Foreskin keratinocyte (primary cell): ENCODE measurements at places on chromosomes 1 and 21. TPM values are rescaled to one million over a fixed set of nuclear protein-coding genes. Genes with fewer than 3 reads are reported as not detected.

ZBTB37 gene
- total RNA-seq, result 2.8 and 3.4 TPM in 2 replicates

KCNN3 gene
- total RNA-seq, result under 0.01 TPM in 1 of 2 replicates, not detected in the other

TENT5C gene
- 0.07 and 0.11 TPM in 2 replicates for total RNA-seq

TDRD5 gene
- total RNA-seq, result not detected in 2 replicates

ANXA9 gene
- total RNA-seq, result 0.71 and 0.95 TPM in 2 replicates

ETV3L gene
- total RNA-seq, result not detected in 2 replicates

ZNF648 gene
- total RNA-seq, result not detected in 2 replicates

PODN gene
- not detected in 2 replicates for total RNA-seq

PADI2 gene
- 0.56 and 0.95 TPM in 2 replicates for total RNA-seq

HPCAL4 gene
- total RNA-seq, result not detected in 2 replicates

LMX1A gene
- total RNA-seq, result not detected in 2 replicates

RBM11 gene
- total RNA-seq, result 0.17 and 0.25 TPM in 2 replicates

CHIA gene
- total RNA-seq, result not detected in 2 replicates

DBT gene
- 9.6 and 10.5 TPM in 2 replicates for total RNA-seq

VHLL gene
- total RNA-seq, result not detected in 2 replicates

FCRL6 gene
- total RNA-seq, result not detected in 2 replicates

PLA2G2F gene
- total RNA-seq, result 0.04 and 0.07 TPM in 2 replicates

ACTL8 gene
- total RNA-seq, result not detected in 2 replicates

LCE6A gene
- 0.18 TPM in 1 of 2 replicates, not detected in the other for total RNA-seq

KCNQ4 gene
- total RNA-seq, result not detected in 2 replicates

TMPRSS15 gene
- total RNA-seq, result not detected in 2 replicates

OR2L8 gene
- not detected in 2 replicates for total RNA-seq

TRAF3IP3 gene
- not detected in 2 replicates for total RNA-seq

- DNase-seq, result peak; percentile 92
These were observed 1770.9 kb downstream of the BRINP3 start for GRCh38 chr1:188706742-188707141.

DNA sequence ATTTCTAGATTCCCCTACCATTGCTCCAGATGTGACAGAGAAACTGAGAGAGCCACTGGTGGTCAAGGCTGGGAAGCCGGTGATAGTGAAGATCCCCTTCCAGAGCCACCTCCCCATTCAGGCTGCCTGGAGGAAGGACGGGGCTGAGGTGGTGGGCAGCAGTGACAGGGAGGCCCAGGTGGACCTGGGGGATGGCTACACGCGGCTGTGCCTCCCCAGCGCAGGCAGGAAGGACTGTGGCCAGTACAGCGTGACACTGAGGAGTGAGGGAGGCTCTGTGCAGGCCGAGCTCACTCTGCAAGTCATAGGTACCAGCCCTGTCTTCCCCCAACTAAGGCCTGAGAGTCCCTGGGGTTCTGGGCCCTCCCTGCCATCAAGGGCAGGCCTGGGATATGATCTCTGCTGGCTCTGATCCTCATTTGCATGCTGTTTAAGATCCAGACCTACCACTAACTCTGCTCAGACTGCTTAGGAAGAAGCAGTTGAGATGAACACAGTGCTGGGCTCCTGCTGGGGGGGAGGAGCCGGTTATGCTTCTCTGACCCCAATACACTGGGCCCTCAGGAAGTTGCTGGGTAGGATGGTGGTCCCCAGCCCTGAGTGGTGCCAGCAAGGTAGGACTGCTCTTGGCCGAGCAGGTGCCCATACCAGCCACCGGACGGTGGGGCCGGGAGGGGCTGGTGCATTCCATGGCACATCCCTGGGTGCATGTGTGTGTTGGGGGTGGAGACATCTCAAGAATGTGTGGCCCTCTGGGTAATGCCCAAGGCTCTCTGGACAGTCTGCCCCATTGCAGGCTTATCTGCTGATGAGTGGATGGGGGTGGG, 25.1 kb downstream of the IGFN1 start:
- DNase-seq, result no peak

- peak; percentile 66 for DNase-seq
These were observed at the start of gene ZBTB8A for GRCh38 chr1:32538887-32539583. Gene ZBTB8A, plus strand, starts transcription at chr1:32539427. Its CDS starts 53,505 bp downstream, at chr1:32592932.

DNA sequence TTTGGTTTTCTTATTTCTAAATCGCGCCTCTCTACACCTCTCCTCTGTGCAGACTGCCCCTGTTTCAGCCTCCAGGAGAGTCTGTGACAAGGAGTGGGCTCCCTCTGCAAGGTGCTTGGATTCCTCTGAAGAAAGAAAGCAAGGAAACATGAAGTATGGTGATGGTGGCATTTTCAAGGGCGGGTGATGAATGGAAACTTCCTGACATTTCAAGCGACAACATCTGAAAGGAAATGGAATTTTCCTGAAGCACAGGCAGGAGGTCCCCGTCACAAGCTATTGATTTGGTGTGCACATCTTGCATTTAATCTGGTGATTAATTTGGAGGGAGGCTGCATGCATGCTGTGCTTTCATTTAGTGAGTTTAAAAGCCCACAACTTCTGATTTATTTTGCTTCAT, 164.6 kb upstream of the FGGY start:
- DNase-seq, result no peak

GRCh38 chr1:94084085-94084484, 36.9 kb downstream of the ABCA4 start:
- DNase-seq, result no peak

DNA sequence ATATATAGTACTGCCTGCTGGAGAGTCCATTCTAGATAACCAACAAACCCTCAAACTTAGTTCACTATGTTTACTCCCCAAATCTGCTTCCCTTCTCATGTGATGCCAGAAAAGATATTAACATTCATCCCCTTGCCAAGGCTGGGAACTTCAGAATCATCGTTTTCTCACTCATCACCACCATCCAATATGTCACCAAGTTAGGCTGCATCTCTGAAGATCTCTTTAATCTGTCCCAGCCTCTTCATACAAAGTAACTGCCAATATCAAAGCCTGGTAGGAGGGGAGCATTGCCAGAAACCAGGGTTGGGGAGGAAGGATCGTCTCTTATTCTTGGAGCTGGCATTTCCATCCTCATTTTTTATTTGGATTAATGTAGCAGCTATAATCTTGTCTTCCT, 71.6 kb downstream of the XCL2 start:
- no peak for DNase-seq

DNA sequence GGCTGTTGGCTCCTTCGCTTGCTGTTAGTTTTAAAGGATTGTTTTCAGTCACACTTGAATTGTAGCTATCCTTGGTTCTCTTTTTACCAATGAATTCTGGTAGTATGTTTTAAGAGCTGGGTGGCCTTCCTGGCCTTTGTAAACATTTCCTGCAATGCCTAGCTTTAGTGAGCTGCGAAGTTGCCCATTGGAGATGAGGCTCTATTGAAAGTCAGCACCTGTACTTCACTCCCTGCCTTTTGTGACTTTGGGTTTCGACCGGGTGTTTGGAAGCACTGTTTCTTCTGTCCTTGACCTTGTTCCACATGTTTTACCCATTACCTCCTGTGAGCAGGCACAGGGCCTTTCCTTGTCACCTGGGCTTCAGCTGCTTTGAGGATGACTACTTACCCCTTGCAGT, 64.7 kb downstream of the DYRK1A start:
- DNase-seq, result no peak

- DNase-seq, result no peak
These were observed 57.0 kb downstream of the PTP4A2 start for GRCh38 chr1:31880957-31881687.

DNA sequence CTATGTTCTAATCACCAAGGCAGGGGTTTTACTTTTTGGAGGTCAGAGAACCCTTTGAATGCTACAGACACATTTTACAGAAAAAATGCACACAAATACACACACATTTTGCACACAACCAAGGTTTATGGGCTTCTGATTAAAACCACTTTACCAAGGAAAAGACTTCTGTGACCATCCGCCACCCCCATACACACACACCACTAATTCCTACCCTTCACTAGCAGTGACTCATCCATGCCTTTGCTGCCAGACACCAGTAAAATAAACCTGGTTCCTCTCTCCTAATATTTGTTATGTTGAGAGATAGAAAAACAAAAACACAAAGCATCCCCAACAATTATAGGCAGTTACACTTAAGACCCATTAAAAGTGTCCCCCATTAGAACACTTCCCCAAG, 12.9 kb downstream of the PIGM start:
- DNase-seq, result no peak

GRCh38 chr1:15709226-15709625, 25.1 kb downstream of the PLEKHM2 start:
- no peak for DNase-seq

DNA sequence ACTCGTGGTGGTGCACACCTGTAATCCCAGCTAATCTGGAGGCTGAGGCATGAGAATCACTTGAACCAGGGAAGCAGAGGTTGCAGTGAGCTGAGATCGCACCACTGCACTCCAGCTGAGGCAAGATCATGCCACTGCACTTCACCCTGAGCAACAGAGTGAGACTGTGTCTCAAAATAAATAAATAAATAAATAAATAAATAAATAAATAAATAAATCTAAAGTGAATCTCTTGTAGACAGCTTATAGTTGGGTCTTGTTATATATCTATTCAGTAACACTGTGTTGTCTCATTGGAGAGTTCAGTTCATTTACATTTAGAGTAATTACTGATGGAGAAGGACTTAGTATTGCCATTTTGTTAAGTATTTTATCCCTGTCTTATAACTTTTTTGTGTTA, 258.4 kb downstream of the LRRC40 start:
- DNase-seq, result no peak

GRCh38 chr1:199685369-199685768, 342.1 kb upstream of the NR5A2 start:
- DNase-seq, result peak; percentile 31

- no peak for DNase-seq
These were observed 54.7 kb downstream of the ROR1 start for GRCh38 chr1:63828322-63829044.

- DNase-seq, result no peak
These were observed 862 bp upstream of the SGIP1 start for GRCh38 chr1:66532798-66533783.

DNA sequence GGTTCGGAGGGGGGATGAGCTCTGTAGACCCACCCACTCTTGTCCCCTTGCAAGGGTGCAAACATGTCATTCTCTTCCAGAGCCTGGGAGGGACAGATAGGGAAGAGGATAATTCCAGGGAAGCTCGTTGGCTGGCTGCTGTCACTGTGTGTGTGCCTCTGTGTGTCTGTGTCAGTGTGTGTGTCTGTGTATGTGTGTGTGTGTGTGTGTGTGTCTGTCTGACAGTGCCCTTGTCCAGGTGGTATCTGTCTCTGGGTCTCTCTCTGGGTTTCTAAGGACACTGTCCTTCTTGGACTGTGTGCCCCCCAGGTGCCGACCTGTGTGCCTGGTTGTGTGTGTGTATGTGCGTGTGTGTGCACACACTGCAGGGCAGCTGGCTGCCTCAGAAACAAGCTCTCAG, 90.5 kb downstream of the ACTL8 start:
- DNase-seq, result no peak

GRCh38 chr1:164841702-164842465, 282.9 kb downstream of the PBX1 start:
- DNase-seq, result no peak

DNA sequence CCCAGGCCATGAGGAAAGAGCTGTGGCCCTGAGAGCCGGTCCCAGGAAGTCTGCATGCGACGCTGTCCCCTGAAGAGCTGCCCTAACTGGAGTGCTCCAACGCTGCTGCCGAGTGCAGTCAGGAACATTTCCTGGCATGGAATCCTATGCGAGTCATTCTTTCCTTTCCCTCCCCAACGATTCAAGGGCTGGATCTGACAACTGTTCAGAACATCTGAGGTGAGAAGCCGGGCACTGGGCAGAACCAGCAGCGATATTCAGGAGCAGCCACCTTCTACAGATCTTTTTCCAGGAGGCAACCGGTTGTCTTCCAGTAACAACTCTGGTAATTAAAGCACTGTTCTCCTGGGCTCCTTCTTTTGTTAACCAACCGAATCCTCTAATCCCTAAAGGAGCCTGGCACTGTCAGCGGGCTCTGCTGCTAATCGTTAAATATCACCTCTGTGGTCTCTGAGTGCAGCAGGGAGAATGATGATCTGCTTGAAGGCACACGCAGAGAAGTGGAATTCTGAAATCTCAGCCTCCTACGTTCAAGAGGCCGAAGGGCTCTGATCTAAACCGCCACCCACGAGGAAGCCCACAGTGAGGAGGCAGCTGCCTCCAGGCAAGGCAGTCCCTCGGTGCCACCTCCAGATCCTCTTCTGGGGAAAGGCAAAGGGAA, 55.8 kb downstream of the SLC45A1 start:
- no peak for DNase-seq

DNA sequence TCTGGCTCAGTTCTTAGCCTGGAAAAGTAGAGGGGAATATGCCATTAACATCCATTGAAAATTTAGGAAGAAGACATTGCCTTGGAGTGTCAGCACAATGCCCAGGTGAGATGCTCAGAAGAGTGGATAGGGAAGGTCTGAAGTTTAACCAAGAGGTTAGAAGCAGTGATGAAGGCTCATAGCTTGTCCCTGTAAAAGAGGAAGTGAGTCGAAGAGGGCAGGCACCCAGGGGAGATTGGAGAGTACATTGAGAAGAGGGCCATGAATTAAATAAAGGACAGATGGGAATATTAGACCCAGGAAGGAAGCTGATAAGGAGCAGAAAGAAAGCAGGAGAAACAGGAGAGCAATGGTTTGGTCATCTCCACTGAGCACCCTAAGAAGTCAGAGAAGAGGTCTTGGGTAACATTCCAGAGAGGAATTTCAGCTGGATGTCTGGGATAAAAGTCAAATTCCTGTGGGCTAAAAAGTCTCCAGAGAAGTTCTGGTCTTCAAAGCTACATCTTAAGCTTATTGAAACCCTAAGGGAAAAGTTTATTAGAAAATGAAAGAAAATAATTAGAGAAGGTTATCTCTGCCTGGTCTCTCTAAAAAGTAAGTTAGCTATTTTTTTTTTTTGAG, 17.3 kb downstream of the C8B start:
- no peak for DNase-seq

- DNase-seq, result no peak
These were observed 3.3 kb upstream of the TBX15 start for GRCh38 chr1:118991448-118991847.

GRCh38 chr1:199335496-199335895, 692.0 kb upstream of the NR5A2 start:
- DNase-seq, result no peak

DNA sequence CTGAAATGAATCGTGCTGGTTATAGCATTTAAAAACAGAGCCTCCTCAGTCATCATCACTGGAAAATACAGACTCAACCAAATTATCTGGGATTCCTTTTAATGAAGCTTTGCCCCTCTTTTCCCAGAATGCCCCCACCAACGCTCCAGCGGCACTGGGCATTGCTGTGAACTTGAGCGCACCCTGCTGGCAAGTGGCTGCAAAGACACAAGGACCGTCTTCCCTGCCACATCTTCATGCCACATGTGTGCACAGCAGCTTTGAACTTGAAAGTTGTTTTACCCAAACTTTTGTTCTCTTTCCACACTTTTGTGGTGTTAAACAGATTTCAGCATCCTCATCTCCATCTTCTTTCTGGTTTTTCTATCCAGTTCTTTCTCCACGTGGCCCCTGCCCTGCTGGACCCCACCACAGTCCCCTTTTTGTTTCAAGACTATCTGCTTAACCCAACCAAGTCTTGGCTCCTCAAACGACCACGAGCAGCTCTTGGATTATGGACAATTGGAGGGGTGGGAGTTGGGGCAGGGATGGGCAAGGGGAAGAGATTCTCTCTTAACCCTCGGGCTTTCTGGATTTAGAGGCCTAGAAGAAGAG, 12.8 kb upstream of the LMX1A start:
- DNase-seq, result no peak

- DNase-seq, result no peak
These were observed 37.1 kb downstream of the LHX4 start for GRCh38 chr1:180267211-180267561.

GRCh38 chr1:222243902-222244301, 304.0 kb downstream of the HHIPL2 start:
- DNase-seq, result peak; percentile 81
